ENCODE measurements at places on chromosomes 3 and 15. TPM values are rescaled to one million over a fixed set of nuclear protein-coding genes. Genes with fewer than 3 reads are reported as not detected.

Gene C3orf70
- total RNA-seq: not detected

Gene ACAN
- not detected for total RNA-seq

Gene RAB7A
- 449 TPM for total RNA-seq

Gene HYAL1
- not detected for total RNA-seq

Gene SNX33
- 2.4 TPM for total RNA-seq

Gene PLCB2
- total RNA-seq: 41.7 TPM

Gene CGNL1
- total RNA-seq: 0.05 TPM

DNA sequence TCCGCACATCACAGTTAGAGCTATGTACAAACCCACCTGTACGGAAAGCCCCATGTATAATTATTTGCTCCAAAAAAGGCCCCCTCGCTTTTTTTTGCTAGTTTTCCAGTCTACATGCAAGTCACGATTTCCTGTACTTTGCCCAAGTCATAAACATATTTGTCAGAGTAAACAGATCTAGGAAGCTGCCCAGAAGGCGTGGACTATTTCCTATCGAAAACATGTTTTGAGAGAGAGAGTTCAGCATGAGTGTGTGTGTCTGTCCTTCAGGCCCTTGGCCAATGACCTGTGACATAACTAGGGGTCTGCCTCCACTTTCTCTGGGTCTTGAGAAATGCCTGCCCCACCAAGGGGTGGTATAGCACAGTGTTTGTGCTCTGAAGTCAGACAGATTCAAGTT is 72.7 kb upstream of the HACD2 start:
- no peak for DNase-seq

GRCh38 chr3:126961791-126962461 is 21.0 kb upstream of the PLXNA1 start:
- DNase-seq: no peak

- DNase-seq: no peak
Measured at GRCh38 chr15:49901996-49902684, 216.9 kb downstream of the ATP8B4 start.

DNA sequence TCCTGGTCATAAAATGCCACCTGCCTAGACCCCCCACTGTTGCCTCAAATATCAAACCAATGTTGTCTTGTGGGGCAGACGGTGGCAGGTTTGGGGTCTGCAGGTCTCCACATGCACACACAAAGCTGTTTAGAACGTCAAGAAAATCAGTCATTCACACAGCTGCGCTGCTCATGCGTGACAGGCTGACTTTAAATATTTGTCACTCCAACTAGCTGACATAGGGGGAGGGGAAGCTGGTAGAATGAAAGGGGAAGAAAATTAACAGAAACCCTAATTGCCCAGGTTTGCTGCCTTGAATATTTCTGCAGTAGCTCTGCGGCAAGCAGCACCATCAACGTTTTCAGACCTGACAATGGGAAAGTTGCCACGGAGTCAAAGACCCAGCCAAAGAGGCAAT is 201.8 kb downstream of the ABHD5 start:
- no peak for DNase-seq

- no peak for DNase-seq
Measured at GRCh38 chr3:15479400-15480224, 41.9 kb downstream of the COLQ start.

DNA sequence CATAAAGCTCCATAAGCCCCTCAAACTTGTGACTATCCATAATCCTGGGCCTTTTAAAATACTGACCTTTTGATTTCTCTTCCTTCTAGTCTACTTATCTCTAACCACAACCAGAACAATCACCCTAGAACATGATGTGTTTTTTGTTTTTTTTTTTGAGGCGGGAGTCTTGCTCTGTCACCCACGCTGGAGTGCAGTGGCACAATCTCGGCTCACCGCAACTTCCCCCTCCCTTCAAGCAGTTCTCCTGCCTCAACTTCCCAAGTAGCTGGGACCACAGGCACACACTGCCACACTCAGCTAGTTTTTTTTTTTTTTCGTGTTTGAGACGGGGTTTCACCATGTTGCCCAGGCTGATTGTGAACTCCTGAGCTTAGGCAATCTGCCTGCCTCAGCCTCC is 25.1 kb downstream of the VPS39 start:
- DNase-seq: no peak

DNA sequence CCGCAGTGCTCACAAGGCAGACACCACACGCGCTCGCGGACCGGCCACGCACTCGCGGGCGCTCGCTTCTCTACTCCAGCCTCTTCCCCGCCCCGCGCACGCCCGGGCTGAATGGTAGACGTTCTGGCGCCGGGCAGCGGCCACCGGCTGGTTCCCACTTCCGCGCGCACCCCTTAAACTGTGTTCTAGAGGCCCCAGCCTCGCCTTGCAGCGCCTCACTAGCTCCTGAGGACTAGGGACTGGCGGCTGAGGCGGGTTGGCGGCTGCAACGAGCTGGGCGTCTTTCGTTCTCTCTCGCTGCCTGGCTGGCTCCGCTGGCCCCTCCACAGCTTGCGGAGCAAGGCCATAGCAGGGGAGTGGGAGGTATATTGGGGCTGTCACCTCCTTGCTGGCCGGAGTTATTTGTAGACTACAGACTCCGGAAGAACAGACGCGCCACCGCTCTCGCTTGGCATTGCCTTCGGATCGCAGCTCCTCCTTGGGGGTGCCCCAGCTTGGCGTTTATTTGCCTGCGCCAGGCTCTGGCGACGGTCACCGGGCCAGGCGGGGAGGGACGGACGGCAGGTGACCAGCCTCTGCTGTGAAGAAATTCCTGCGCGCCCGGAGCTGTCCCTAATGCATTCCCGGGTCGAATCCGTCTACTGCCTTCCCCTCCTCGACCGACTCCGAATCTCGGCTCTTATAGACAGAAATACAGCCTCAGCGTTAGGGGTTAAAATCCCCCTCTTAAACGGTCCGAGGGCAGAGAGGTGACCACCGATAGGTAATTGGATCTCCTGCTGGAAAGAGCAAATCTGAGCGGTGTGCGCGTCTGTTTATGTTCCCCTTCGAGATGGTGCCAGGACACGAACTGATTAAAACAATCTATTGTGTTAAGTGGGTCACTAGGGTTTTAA is 1.3 kb downstream of the GREM1 start:
- no peak for DNase-seq

DNA sequence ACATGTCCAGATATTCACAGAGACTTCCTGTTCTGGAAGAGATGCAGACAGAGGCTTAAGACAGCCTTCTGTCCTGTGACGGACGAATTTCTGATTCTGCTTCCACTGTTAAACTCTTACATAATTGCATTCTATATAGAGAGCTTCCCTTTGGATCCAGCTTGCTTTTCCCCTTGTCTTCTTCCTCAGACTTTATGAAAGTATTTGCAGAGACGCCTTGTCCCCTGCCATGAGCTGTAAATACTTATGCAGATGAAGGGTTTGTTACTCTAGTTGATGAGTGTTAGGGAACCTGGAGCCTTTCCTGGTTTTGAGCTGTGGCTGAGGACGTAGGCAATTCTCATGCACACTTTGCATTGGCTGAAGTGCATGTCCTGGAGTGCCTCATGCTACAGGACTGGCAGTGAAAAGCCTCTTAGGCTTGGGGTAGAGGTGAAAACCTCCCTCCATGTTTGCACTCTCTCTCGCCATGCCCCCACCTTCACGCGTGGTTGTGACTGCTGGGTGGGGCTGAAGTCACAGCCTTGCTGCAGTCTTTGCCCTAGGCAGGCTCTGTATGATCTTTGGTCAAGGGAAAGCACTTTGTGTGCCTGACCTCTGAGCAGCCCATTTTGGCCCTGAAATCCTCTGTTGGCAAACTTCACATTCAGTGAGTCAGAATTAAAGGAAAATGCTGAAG is 286.6 kb downstream of the PTPRG start:
- no peak for DNase-seq

- no peak for DNase-seq
Measured at GRCh38 chr3:175295248-175296130, 436.4 kb downstream of the NAALADL2 start.

- DNase-seq: no peak
Measured at GRCh38 chr3:156892701-156893100, 66.5 kb downstream of the LEKR1 start.

- no peak for DNase-seq
Measured at GRCh38 chr3:182473191-182473710, 320.1 kb upstream of the ATP11B start.

- DNase-seq: no peak
Measured at GRCh38 chr3:7964899-7965298, 536.7 kb upstream of the LMCD1 start.

DNA sequence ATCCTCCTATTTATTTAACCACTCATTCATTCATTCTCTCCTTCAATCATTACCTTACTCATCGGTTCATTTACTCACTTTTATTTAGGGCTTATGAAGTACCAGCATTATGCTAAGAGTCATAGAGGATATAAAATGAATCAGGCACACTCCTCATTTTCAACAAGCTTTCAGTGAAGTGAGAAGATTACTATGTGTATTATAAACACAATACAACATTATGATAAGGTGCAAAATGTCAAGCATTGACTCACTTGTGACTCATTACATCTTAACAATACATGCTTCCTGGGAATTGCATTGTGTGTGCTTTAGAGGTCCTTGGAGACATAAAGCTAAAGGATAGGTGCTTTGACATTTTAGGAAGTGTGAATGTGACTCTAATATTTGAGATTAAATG is 60.4 kb downstream of the PLAAT1 start:
- DNase-seq: no peak

- DNase-seq: no peak
Measured at GRCh38 chr3:77586216-77586615, 546.3 kb downstream of the ROBO2 start.

DNA sequence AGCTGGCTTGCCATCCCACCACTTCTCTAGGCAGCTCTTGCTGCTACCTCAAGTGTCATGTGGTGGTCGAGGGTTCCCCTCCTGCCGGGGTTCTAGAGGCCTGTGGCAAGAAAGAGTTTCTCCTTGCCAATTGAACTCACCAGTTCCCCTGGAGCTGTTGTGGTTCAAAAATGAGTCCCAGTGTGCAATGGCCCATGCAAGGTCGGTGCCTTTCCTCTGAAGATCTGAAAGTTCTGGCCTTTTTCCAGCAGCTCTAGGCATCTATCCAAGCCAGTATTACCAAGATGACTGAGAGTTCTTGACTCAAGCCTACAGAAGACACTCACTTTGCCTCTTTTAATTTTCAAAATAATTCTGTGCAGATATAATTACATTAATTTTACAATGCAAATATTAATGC is 163.6 kb downstream of the KCNMB2 start:
- no peak for DNase-seq

GRCh38 chr3:53817809-53818208 is 28.4 kb downstream of the CHDH start:
- no peak for DNase-seq

GRCh38 chr3:104546301-104546700 is 820.4 kb upstream of the ALCAM start:
- no peak for DNase-seq

DNA sequence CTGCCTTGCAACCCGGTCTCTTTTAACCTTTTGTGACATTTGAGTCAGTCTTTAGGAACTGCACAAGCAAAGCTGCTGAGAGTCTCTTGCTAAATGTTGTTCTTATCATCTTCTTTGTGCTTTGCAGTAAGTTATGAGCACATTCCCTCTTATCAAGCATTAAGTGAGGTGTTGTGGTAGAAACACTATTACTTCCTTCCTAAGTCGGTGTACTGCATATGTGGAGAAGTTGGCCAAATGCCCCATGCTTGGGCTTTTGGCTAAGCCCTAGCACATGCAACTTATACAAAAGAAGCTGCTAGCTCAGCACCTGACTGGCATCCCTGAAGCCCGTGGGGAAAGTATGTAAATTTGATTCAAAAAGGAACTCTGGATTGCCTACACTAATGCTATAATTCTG is 136.5 kb upstream of the RBMS3 start:
- no peak for DNase-seq

DNA sequence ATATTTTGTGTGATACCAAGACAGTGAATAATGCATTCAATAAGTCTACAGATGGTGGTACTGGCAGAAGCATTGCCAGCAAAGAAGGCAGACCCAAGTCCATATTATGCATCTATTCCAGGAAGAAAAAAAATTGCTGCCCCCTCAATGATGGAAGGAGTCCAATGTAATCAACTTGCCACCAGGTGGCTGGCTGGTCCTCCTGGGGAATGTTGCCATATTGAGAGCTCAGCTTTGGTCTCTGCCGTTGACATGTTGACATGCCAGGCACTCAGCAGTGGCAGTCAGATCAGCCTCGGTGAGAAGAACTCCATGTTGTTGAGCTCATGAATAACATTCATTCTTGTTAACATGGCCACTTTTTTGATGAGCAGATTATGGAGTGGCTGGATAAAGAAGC is 298.5 kb downstream of the IGSF11 start:
- DNase-seq: no peak

GRCh38 chr3:10015461-10015904 is 10.8 kb upstream of the FANCD2 start:
- no peak for DNase-seq

GRCh38 chr3:65126527-65127410 is 439.0 kb upstream of the ADAMTS9 start:
- DNase-seq: no peak

DNA sequence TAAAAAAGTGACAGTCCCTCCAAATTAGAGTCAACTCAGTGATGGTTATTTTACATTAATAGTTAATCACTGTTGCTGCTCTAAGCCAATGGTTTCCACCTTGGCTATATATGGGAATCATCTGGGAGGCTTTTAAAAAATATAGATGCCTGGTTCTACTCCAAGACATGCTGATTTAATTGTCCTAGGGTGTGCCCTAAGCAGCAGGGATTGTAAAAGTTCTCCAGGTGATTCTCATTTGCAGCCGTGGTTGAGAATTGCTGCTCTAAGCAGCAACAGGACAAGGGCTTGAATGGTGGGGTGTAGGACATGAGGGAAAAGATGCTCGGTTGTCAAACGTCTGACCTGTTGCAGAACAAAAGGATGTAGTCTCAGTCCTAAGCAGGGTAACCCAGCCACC is 405.1 kb upstream of the MCTP2 start:
- DNase-seq: no peak

- no peak for DNase-seq
Measured at GRCh38 chr15:22988811-22989210, 8.6 kb upstream of the CYFIP1 start.

DNA sequence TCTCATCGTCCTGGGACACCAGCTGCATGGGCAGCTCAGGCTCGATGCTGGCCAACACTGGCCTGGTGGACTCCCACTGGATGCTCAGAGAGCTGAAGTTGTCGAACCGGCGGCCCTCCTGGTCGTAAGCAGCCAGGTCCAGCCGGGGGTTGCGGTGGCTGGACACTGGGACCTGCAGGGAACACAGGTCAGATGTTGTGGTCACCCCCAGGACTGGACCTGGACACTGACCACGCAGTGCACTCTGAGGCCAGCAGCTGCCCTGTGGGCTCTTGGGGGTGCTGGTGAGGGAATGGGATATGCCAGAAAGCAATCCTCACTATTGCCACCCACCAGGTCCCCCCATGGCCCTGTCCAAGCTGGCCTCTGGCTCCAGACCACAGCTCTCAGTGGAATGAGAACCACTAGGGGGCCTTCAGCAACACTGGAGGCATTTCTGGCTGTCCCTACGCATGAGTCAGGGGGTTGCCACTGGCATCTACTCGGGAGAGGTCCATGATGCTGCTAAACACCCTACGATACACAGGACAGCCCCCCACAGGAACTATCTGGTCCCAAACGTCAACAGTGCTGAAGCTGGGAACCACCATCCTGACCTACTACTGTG is 66.1 kb downstream of the NUP210 start:
- DNase-seq: no peak

GRCh38 chr3:178193846-178194245 is 342.4 kb upstream of the KCNMB2 start:
- DNase-seq: no peak
